ENCODE measurements at places on chromosomes 7 and 10.

GRCh38 chr7:145700488-145700887, 416.1 kb upstream of the CNTNAP2 start:
- DNase-seq = no peak

DNA sequence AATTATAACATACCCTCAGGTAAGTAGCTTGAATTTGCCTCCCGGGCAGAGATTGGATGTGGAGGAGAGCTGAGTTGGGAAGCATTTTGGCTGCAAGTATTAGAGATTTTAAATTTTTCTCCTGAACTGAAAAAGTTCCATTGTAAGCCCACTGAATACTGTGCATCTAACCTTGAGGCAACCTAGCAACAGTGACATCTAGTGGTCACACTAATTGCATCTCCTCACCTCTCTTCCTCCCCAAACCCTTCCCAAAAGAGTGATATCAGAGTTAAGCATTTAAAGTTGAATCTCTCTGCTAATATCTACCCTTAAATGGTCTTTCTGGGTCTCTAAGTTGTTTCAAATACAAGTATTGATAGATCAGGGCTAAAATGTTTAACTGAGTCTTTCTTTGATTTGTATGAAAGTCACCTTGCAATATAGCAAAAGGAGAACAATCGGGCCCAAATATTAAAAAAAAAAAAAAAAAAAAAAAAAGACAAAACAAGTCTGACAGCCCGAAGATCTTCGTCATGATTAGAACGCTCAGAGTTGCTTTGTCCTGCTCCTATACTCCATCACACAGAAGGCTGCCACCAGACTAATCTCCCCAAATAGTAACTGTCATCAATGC, 40.4 kb upstream of the DLX5 start:
- DNase-seq = no peak

GRCh38 chr7:2928256-2928612, 84.1 kb upstream of the GNA12 start:
- DNase-seq = no peak

GRCh38 chr10:7933262-7933661, 115.0 kb downstream of the TAF3 start:
- no peak for DNase-seq

DNA sequence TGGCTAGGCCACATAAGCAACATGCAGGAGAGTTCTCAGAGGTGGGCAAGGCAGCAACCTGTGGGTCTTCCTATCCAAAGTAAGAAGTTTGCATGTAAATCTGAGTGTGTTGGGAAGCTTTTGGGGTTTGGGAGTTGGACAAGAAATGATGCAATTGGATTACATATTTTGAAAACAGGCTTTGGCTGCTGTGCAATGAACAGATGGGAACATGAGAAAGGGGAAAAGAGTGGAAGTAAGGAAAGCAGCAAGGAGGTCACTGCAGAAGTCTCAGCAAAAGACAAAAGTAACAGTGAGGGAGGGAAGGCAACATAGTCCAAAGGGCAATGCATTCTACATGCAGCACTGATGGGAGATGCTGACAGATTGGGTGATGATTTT, 61.1 kb upstream of the C10orf90 start:
- no peak for DNase-seq

DNA sequence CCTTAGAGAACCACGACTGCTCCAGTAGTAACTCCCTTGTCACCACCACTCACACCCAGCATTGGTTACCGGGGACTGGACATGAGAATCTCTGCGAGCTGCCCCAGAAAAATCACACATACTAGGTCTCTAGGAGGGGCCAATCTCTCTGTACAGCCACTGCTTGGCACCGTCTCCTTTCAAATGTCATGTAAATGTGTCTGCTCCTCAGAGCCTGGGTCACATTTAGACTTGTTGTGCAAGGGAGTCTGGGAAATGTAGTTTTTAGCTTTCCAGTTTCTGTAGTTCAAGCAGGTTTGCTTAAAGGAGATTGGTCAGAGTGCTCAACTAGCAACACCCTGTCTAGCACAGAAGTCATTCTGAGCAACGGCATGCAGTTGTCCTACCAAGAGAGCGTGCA, 60.0 kb downstream of the CHN2 start:
- no peak for DNase-seq

DNA sequence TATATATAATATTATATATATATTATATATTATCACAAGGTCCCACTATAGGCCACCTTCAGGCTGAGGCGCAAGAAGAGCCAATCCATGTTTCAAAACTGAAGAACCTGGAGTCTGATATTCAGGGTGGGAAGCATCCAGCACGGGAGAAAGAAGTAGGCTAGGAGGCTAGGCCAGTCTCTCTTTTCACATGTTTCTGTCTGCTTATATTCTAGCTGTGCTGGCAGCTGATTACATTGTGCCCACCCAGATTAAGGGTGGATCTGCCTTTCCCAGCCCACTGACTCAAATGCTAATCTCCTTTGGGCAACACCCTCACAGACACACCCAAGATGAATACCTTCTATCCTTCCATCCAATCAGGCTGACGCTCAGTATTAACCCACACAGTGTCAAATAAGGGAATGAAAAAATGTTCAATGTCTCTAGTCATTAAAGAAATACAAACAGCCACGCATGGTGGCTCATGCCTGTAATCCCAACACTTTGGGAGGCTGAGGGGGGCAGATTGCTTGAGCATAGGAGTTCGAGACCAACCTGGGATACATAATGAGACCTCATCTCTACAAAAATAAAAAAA, 135.4 kb upstream of the PCBD1 start:
- no peak for DNase-seq

DNA sequence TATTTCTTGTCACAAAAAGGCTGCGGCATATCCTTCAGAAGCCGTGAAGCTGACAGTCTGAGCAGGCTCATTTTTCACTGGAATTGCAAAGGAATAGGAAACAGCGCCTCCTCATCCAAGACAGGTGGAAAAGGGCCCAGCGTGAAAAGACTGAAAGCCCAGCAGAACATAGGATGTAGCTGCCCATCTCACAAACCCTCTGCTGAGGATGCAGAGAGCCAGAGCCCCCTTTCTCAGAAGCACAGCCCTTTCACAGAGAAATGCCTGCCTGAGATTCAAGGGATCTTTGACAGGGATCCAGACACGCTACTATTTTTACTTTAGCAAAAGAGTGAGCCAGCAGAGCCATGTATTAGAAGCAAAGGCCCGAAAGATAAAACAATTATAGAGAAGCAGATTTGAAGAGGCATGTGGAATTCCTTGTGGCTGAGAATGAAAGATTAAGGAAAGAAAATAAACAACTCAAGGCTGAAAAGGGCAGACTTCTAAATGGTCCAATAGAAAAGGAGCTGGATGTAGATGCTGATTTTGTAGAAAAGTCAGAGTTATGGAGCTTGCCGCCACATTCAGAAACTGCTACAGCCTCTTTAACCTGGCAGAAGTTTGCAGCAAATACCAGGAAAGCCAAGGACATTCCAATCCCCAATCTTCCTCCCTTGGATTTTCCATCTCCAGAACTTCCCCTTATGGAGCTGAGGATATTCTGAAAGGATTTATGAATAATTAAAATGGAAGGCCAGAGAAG, 36.9 kb downstream of the GDI2 start:
- DNase-seq = no peak

DNA sequence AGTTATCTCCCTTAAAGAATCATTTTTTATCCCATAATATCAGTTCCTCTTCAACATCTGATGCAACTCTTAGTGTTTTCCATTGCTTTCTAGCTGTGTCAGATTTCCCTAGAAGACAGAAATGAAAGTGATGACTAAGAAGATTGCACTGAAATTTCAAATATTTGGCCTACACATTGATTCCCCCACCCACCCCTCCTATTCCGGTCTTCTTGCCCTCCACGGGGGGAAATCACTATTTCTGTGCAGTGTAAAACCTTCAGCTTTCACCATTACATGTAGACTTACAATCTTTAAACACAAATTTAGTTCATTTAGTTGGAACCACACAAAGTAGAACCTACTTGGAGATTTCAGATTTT, 63.7 kb upstream of the IL6 start:
- no peak for DNase-seq

- DNase-seq = no peak
Measured at GRCh38 chr7:31890198-31890597, 180.0 kb downstream of the PDE1C start.

DNA sequence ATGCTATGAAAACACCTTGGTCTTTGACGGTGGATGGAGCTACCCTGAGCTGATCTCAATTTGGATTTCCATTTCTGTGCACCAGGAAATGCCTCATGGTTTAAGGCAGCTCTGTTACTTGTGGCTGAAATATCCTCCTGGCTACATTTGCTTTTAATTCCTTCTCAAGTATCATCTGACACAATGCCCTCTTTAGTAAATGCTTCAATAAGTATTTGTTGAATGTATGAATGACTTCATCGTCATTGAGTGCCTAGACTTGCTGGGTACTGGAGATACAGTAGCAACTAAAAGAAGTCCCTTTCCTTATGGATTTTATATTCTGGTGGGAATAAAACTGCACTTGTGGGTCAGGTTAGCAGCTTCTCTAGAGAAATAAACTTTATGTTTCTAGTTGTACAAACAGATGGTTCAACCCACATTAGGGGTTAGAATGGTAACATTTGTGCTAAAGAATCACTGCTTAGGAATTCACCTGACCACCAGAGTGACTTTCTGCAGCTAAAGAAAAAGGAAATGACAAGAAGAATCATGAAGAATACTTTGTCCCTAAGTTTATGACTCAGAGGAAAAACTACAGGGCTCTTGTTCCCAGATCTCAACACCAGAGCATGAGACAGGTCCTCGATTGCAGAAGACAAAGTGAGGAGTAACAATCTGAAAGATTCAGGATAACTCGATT, 21.8 kb upstream of the SMNDC1 start:
- no peak for DNase-seq

GRCh38 chr10:33460505-33461294, 126.2 kb upstream of the NRP1 start:
- no peak for DNase-seq

DNA sequence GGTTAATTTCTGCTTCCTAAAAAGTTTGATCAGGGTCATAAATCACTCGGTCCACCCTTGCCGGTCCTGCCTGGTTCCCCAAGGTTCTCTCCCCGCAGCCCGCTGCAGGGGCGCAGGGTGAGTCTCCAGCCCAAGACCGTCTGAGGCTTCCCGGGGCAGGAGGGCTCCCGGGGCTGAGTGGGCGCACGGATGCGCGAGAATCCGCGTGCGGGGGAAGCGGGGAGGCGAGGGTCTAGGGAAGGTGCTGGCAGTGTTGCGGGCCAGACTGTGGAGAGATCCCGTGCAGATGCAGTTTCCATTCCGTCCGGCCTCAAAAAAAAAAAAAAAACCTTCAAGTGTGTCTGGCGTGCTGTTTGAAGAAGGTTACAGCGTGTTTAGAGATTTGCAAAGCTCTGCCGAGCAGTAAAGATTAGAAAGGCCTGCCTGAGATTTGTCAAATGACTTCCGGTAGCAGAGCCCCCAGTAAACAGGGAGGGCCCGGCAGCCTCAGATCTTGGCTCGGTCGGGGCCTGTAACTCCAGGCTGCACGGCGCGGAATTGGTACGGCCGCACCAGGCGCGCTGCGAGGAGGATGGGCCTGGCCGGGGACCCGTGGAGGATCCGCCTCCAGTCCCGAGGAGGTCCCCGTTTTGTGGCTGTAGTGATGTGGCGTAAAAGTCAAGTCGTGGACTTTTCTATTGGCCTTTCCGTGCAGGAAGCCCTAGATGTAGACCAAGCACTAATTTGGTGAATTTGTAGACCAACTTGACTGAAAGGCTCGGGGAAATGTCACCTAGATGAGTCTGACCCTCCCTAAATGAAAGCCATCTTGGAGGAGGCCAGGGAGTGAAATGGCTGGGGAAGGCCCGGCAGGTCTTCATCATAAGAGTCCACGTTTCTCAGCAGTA, 293.2 kb upstream of the NFE2L3 start:
- DNase-seq = no peak

DNA sequence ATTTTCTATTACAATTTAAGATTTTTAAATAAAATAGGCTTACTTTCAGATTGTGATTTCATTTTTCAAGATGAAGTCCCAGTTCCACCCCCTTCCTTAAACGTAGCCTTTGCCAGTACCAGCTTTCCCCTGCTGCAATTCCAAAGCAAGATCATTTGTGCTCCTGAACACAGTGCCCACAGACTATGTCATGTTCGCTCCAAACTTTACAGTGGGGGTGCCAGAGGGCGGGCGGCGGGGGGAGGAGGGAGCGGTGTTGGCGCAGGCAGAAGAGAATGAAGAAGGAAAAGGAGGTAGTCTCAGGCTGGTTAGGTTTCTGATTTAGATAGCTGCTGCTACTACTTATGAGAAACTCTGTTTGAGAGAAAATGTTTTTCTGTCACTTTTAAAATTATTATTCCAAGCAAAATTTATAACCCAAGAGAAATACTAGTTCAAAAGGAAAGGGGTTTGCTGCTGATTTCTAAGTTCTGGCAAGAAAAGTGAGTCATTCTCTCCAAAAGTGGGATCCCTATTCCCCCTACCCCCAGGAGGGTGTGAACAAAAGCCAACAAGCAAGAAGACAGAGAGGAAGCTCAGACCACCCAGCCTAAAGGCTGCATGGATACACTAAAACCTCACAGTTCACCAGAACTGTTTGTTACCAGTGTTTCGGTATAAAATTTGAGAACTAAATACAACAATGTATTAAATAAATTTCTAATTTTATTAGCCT, 109.6 kb downstream of the SRPK2 start:
- DNase-seq = no peak

DNA sequence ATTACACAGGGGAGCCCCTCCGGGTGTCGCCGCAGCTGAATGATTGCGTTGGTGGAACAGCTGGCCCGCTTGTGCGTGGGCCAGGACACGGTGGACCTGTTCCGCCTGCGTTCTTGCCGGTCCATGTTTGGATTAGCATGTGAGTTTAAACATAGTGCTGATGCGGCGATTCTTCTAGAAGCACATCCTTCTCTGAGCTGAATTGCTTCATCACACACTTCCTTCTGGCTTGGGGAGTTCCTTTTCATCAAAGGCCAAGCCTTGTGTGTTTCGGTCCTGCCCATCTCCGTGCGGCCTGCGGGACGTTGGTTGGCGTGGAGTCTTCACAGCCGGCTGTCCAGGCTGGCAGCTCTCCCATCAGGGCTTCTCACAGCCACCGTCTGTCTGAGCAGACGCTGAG, 45.5 kb upstream of the SLC29A4 start:
- no peak for DNase-seq

- DNase-seq = peak; percentile 28
Measured at GRCh38 chr7:107660381-107661080, at the start of gene SLC26A4. Gene SLC26A4 (plus strand): TSS chr7:107660828. CDS start chr7:107661642, 814 bp downstream.

GRCh38 chr7:100965723-100966541, 3.4 kb upstream of the MUC12 start:
- peak; percentile 58 for DNase-seq

DNA sequence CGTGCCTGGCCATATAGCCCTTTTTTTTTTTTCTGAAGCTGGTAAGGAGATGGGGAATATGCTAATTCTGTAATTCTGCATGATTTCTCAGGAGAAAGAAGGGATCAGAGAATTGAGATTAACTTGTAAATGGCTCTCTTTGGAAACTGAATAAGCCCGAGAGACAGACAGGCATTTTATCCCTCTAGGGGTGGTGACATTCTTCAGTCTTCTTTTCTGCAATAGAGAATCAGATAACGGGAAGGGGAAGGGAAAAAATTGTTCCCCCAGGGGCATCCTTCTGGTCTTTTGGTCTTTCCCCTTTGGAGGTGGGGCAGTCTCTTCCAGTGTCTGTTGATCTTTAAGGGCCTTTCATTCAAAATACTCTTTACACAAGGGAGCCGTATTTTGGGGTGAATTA, 34.2 kb downstream of the HK1 start:
- no peak for DNase-seq

GRCh38 chr7:37832194-37832593, 16.2 kb upstream of the NME8 start:
- DNase-seq = no peak

GRCh38 chr7:149866139-149866778, 7.5 kb upstream of the ATP6V0E2 start:
- no peak for DNase-seq

- DNase-seq = no peak
Measured at GRCh38 chr10:118562851-118563250, 32.6 kb downstream of the PRLHR start.

GRCh38 chr10:63901228-63901627, 380.0 kb downstream of the REEP3 start:
- no peak for DNase-seq

Measured in stimulated activated CD4-positive, alpha-beta T cell treated with anti-CD3 and anti-CD28 coated beads, Interleukin-15, amount 100 ng/mL, for 48 hours (primary cell).